ENCODE measurements at places on chromosomes 3 and 15. TPM values are rescaled to one million over a fixed set of nuclear protein-coding genes. Genes with fewer than 3 reads are reported as not detected.

- DNase-seq = no peak
Observed at GRCh38 chr3:171393032-171393744, 67.0 kb downstream of the TNIK start.

- no peak for DNase-seq
Observed at GRCh38 chr3:149058602-149059001, 27.7 kb downstream of the HLTF start.

DNA sequence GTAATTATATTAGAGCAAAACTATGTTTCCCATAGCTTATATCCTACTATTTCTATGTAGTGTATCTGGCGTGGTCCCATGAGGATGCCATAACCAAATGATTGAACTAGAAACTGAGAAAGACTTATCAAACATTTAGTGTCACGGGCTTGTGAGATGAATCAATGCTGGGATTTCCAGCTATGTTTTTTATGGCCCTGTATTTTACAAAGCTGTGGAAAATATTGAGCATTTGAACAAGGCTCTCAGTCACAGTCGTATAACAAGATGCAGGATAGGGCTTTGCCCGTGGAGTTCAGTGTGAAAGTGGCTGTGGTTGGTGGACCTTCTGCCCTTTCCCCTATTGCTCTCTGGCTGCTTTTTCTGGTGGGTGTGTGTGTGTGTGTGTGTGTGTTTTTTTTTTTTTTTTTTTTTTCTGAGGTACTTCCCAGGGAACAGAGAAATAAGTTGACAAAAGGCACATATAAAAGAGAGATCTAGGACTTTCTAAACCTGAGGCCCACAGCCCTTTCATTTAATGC, 60.7 kb downstream of the CACNA1D start:
- no peak for DNase-seq

GRCh38 chr3:194379231-194379630, 9.7 kb upstream of the LRRC15 start:
- no peak for DNase-seq

DNA sequence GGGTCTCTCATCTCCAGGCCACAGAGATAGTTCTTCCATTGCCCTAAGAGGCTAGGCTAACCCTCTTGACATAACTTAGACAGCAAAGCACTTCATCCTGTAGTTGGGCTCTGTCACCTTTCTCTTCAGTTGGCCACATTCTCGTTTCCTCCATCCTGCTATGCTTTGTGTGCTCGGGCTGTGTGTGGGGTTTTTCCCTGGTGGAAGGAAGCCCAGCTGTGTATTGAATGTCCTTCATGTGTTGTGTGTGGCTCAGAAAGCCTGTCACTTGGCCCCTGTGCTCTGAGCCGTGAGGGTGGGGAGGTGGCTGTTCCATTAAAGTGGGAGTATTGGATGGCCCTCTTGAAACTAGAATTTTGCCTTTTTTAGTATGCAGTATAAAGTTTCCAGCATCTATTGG, 8.8 kb upstream of the EXOG start:
- no peak for DNase-seq

DNA sequence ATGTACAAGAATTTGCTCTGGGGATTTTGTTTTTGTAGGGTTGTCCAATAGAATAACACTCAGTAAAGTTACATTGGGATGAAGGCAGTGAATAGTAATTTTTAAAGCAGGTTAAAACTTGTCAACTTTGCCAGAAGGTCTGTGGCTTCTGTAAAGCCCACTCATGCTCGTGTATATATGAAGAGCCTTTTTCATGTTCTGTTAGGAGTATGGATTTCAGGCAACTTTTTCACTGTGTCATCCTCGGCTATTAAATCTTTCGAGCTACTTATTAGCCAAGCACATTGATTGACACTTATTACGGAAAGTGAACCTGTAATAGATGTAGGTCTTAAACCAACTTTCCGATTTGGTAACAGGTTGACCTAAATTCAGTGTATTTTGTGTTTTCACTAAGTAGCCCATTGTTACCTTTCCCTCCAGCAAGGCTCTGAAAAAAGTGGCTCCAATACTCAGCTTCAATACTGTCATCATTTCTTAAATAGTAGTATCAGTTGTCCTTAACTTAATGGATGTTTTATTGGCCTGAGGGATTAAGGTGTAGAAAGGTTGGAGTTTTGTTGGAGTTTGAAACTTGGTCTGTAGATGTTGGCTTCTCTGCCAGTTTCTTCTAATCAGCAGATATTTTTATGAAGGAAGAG, 1.7 kb downstream of the PAK2 start:
- no peak for DNase-seq

- no peak for DNase-seq
Observed at GRCh38 chr3:160968761-160969160, 136.4 kb downstream of the B3GALNT1 start.

GRCh38 chr15:71747128-71748083, 62.9 kb upstream of the NR2E3 start:
- no peak for DNase-seq

GRCh38 chr3:77204788-77205187, 164.9 kb downstream of the ROBO2 start:
- DNase-seq = no peak

DNA sequence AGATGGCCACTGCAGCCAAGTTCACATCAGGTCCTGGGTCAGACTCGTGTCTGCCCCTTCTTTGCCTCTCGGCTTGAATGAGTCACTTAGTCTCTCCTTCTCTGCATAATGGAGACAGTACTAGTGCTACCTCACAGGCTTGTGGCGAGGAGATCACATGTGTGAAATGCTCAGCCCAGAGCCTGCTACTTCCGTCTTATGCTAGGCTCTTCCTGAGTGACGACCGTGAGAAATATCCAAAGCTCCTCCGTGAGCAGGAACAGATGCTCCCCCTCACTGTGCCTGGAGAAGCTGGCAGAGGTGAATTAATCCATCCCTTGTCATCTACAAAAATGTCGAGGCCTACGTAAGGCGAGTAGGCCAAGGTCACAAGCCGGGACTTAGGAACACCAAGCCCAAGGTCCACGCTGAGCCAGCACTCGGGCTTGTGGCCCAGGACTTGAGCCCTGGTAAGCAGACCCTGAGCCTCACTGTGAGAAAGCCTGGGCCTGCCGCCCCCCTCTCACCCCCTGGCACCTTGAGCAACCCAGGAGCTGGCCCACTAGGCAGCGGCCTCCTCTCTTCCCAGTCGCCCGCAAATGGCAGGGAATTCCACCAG, 17.9 kb downstream of the PAK6 start:
- DNase-seq = no peak

DNA sequence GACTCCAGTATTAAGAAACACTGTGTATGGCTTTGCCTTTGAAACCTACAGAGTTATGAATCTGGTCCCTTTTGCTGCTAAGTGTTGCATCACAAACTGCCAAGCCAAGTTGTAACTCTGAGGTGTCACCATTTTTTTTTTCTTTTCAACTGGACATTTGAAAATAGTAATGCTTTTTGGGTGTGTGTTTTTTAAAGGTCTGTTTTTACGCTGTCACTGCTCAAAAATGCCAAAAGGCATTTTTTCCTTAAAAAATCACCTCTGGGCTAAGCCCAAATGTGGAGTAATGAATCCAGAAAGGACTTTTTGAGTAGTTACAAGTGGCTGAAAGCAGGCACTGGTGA, 9.5 kb downstream of the SMAD3 start:
- no peak for DNase-seq

GRCh38 chr15:73585871-73586654, 47.1 kb downstream of the NPTN start:
- DNase-seq = no peak

GRCh38 chr3:64319391-64319790, 94.1 kb upstream of the PRICKLE2 start:
- no peak for DNase-seq

DNA sequence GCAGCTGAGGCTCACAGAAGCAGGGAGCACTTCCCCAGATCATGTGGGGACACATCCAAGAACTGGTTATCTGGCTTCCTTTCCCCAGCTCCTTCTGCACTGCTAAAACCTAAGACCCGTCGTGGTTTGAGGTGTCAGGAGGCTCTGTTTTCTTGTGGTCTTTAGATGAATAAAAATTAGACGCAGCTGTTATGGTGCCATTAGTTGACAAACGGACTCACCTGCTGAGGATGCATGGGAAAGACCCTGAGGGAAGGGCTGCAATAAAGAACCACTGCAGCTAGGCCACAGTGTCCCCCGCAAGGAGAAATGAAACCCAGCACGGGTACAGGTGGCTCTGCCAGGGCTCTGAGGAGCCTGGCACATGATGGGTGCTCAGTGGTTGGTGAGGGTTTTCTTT, 99.4 kb downstream of the IQSEC1 start:
- DNase-seq = no peak

DNA sequence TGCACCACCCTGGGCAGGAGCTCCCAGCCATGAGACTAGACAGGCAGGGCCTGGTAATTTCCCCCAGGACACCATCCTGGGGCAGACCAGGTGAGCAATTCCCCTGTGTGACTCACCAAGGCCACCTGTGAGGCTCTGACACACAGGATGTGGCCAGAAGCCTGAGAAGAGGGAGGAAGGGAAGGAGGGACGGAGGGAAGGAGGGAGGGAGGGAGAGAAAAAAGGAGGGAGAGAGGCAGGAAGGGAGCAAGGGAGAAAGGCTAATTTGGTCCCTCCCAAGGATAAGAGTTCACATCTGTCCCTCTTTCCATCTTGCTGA, 25.9 kb downstream of the WNT7A start:
- no peak for DNase-seq

GRCh38 chr3:70000028-70000410, 486 bp downstream of the SAMMSON start:
- no peak for DNase-seq

GRCh38 chr15:40054605-40054854, 15.5 kb upstream of the SRP14 start:
- DNase-seq = no peak

GRCh38 chr15:41789236-41789635, 15.0 kb downstream of the MAPKBP1 start:
- no peak for DNase-seq

DNA sequence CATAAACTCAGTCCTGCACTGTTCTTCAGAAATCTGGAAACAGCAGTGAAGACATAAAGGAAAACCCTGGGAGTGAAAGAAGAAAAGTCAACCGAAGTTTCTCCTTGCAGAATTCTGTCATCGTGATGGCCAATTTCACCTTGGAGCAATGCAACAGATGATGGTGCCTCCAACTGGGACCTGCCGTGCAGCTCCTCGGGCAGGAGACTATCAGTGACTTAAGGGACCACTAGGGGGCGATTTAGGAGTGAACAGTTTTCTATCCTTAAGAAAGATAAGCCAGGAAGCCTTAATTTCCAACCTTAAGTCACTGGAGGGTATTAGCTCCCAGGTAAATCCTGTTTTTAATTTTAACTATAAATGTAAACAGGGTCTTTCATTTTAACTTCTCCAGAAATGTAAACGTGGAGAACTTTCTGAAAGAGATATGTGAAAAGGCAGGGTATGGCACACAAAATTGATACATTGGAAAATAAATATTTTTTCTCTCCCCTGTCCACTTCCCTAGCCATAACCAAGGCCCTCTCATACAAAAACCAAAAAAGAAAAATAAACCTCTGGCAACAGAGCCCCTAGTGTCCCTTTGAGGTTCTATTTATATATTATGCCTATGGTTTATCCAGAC, 116.3 kb downstream of the PDZRN3 start:
- no peak for DNase-seq

Gene CTXN2
- not detected for polyA plus RNA-seq

Gene TEX9
- 0.19 TPM for polyA plus RNA-seq

Gene KNL1
- 0.07 TPM for polyA plus RNA-seq

Gene GPR62
- 0.06 TPM for polyA plus RNA-seq

Gene CORO2B
- 7.2 TPM for polyA plus RNA-seq

Gene A4GNT
- polyA plus RNA-seq = not detected

Gene PYGO1
- polyA plus RNA-seq = 1.1 TPM

Gene ITPKA
- polyA plus RNA-seq = 6.7 TPM

Gene LYZL4
- polyA plus RNA-seq = not detected

Gene ADAMTS7
- 5.0 TPM for polyA plus RNA-seq

Gene CRYBG3
- polyA plus RNA-seq = 11.7 TPM

All from heart left ventricle (tissue), 16 donors.